Activated CD4-positive, alpha-beta T cell treated with anti-CD3 and anti-CD28 coated beads for 36 hours (primary cell): ENCODE measurements at places on chromosomes 7 and 10. TPM values are rescaled to one million over a fixed set of nuclear protein-coding genes. Genes with fewer than 3 reads are reported as not detected.
A peak's percentile ranks its signal among the peaks of the same experiment; 100 is the strongest.

DNA sequence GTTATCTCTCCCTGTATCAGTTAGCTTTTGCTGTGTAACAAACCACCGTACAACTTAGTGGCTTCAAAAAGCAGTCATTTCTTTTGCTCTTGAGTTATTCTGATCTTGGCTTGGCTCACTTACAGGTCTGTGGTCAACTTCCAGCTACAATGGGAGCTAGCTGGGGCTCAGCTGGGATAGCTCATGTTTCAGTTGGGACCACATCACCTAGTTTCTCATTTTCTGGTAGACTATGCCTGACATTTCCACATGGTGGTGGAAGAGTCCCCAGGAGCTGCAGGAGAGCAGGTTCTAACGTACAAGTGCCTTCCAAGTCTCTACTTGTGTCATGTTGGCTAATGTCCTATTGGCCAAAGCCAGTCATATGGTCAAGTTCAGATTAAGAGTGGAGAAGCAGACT lies 25.8 kb upstream of the PIP4K2A start:
- DNase-seq: no peak

DNA sequence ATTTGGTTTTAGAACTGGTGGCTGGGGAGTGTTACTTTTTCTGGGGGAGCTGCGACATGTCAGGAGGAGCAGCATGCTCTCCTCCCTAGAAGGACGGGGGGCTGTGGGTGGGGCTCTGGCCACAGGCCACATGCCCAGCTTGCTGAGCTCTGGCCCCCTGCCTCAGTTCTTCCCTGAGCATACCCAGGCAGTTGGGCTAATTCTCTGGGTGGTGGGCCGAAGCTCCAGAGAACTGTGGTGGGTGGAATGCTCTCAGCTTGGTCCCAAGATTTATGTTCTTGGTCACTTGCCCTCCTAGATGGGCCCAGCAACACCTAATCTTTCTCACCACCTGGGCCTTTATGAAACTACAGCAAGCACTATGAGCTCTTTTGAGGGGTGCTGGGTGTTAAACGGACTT lies 5.1 kb upstream of the ZNF775 start:
- no peak for DNase-seq

- no peak for DNase-seq
These were observed 230.3 kb downstream of the ARHGAP12 start for GRCh38 chr10:31698181-31698830.

GRCh38 chr10:36117231-36117630 lies 475.1 kb upstream of the FZD8 start:
- DNase-seq: no peak

DNA sequence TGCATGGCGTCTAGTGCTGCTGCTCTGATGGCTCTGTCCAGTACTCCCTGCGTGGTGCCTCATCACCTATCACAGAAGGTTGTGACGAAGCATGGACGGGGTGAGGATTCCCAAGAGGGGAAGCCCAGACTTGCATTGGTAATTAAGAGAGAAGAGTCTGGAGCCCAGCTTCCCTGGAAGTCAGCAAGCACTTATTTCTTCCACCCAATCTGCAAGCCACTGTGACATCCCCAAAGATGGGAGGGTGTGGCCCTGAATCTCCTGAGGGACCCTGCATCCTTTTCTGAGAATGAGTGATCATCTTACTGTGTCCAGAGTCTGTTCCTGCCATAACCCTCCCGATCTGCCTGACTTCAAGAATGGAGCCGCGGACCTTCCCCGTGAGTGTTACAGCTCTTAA lies 166.7 kb downstream of the PTPN20 start:
- no peak for DNase-seq

- DNase-seq: no peak
These were observed 4.4 kb downstream of the FAM170B start for GRCh38 chr10:49129376-49129775.

DNA sequence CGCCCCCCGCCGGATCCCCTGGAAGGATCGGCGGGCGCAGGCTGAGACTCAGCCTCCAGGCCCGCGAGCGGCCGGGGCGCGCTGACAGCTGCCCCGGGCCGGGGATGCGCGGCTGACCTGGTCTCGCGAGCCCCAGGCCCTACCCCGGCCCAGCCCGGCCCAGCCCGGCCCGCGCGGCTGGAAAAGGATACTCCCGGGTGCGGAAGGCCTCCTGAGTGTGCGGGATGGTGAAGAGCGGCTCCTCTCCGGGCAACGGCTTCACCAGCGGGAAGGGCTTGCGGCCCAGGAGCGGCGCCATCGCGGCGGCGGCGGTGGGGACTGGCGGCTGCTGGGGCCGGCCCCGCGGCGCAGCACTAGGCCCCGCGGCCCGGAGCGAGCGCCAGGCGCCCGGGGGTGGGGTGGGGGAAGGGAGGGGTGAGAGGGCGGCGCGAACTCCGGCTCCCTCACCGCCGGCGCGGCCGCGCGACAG lies 423 bp downstream of the BAZ1B start:
- peak; percentile 85 for DNase-seq

DNA sequence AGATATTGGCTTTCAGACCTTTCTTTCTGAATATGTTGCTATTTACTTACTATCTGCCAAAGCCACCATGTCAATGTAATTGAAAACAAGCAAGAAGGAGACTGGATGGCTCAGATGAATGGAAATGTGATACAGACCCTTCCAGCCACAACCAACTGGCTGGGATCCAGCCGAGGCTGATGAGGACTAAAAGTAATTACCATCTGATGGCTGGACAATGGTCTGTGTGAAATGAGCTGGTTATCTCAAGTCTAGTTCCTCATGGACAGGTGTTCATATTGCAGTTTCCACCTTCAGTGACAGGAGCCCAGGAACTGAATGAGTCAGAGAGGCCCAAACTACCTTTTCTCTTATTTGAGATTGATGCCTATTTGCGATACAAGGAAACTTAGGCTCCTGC lies 267.5 kb downstream of the GATA3 start:
- DNase-seq: no peak

- DNase-seq: no peak
These were observed 51.3 kb upstream of the GSAP start for GRCh38 chr7:77467408-77467807.

GRCh38 chr10:112883360-112884178 lies 66.5 kb upstream of the TCF7L2 start:
- no peak for DNase-seq

DNA sequence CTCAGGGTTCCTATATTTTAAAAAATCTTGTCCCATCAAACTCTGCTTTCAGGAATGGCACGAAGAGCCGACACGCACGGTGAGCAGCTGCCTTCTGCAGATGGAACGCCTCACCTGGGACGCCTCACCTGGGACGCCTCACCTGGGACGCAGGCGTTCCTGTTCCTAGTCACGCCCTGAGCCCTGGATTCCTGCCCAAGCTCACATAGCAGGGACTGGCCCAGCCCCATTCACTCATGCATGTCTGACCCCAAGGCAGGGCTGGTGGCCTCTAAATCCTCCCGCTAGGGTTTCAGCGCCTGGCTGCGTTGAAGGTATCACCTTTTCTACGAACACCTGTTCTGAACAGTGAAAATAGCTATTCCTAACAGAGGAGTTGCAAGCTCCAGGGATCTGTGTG lies 49.8 kb downstream of the CARD11 start:
- DNase-seq: no peak

DNA sequence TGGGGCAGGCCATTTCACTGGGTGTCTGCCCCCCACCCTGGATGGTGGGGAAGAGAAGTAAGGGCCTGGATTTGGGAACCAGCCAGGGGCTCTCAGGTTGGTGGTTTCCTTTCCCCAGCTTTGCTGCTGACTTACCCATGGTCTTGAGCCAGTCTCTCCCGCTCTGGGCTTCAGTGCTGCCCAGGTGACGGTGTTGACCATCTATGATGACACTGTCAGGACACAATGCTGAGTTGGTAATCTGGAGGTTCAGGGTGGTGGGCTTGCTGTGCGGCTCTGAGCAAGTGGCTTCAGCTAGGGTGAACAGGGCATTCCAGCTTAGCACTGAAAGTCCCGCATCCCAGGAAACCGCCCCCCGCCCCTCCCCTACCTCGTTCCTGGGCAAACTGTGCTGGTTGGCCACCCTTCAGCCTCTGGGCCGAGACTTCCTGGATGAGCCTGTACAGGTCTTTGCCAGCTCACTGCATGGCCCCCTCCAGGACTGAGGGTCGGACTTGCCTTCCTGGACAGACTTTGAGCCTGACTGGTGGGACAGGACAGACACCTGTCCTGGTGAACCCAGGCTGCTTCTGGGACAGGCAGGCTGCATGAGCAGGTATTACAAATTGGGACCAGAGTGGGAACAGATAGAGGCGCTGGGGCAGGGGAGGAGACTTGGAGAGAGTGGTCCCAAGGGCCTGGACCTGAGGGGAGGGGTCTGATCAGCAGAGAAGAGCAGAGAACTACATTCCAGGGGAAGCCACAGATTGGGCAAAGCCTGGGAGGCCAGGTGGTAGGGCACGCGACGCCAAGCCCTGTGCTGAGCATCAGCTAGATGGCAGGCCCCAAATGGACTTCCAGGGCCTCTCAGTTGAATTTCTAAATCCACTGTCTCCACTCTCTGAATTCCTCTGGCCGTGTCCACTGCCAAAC lies 19.9 kb upstream of the ZMIZ1 start:
- no peak for DNase-seq

Gene SSC4D
- total RNA-seq: 0.91 TPM

Gene NFE2L3
- 23.8 TPM for total RNA-seq

Gene CHAT
- not detected for total RNA-seq

Gene NUTM2A
- 0.64 TPM for total RNA-seq

Gene SPDYE11
- not detected for total RNA-seq

Gene LEP
- not detected for total RNA-seq

Gene CPA1
- not detected for total RNA-seq

Gene AP4M1
- 8.8 TPM for total RNA-seq
